ENCODE measurements at places on chromosomes 6 and 20.
A peak's percentile ranks its signal among the peaks of the same experiment; 100 is the strongest.

GRCh38 chr6:53530780-53531386, 14.0 kb downstream of the GCLC start:
- no peak for DNase-seq

- DNase-seq, result peak; percentile 40
Observed at GRCh38 chr6:56101141-56101553, 146.2 kb downstream of the COL21A1 start.

DNA sequence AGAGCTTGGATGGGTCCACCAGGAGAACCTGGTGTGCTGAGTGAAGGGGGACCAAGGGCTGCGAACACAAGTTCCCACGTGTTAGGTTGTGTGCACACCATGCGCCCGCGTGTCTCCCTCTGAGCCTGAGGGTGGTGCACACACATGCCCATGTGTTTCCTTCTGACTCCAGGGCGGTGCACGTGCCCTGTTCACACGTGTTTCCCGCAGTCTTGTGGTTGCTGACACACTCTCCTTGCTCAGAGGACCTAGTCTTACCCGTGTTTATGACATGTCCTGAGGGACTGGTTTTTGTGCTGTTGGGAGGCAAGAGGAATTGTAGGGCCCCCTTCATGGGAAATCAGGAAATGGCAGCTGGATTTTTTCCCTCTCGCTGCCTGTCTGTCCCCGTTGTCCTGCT, 36.3 kb upstream of the PCMTD2 start:
- DNase-seq, result no peak

DNA sequence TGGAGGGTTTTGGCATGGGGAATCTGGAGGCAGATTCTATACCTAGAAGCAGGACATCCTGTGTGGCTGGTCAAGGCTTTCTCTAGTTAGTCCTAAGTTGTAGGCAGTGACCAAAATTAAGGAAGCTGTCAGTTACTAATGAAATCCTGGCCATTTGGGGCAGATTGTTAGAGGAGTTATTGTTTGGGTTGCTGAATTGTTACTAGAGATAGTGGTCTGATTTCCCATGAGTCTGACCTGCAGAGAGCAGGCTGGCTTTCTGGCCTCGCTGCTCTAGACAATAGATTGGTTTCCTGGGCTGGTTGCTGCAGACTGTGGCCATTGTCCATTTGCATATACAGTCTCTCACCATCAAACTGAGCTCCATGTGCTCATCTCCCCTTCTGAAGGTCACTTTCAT, 205.0 kb upstream of the SASH1 start:
- no peak for DNase-seq

DNA sequence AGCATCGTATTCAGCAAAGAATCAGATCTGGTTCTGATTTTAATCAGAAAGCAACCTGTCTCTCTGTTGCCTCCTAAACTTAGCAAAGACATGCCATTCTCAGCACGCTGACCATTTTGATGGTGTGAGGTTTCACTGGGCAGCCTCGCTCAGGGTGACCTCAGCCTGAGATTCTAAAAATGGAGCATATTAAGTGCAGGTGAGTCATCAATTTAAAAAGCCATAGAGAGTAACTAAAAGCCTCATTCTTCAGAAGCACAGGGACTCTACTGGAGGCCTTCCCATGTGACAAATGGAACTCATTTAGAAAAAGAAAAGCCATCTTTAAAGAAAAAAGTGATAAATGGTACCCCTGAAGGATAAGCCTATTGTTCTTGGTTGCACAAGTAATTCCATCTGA, 91.3 kb downstream of the FILIP1 start:
- peak; percentile 23 for DNase-seq

GRCh38 chr6:10256113-10256690, 158.7 kb downstream of the TFAP2A start:
- DNase-seq, result peak; percentile 75

- DNase-seq, result no peak
Observed at GRCh38 chr6:30450909-30451841, 38.1 kb upstream of the HLA-E start.

DNA sequence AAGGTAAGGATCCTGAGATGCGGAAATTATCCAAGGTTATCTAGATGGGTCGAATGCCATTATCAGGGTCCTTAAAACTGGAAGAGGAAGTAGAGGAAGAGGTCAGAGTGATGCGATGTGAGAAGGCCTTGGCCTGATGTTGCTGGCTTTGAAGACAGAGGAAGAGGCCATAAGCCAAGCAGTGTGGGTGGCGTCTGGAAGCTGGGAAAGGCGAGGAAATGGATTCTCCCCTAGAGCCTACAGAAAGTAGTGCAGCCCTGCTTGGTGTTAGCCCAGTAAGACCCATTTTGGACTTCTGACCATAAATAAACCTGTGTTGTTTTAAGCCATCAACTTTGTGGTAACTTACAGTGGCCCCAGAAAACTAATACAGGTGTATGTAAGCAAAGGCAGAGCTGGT, 2.0 kb downstream of the SRXN1 start:
- no peak for DNase-seq

DNA sequence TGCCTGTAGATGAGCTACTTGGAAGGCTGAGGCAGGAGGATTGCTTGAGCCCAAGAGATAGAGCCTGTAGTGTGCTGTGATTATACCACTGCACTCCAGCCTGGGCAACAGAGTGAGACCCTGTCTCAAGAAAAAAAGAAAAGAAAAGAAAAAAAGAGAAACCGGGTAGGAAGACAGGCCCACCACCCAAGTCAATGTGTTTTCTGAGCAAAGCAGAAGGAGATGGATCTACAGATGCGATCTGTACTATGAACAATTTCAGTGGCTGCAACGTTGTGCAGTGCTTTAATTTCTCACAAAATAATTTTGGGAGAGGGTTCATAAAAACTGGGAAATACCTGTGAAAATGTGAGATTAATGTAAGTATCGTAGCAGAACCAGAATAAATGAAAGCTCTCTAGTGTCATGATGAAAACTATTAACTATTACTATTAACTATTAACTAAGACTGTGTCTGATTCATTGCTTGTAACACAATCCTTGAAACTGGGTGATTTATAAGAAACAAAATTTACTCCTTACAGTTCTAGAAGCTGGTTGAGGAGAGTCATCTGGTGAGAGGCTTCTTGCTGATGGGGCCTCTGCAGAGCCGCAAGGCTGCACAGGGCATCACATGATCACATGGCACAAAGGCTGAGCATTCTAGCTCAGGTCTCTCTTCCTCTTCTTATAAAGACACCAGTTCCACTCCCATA, 233.1 kb upstream of the ZNF217 start:
- no peak for DNase-seq

DNA sequence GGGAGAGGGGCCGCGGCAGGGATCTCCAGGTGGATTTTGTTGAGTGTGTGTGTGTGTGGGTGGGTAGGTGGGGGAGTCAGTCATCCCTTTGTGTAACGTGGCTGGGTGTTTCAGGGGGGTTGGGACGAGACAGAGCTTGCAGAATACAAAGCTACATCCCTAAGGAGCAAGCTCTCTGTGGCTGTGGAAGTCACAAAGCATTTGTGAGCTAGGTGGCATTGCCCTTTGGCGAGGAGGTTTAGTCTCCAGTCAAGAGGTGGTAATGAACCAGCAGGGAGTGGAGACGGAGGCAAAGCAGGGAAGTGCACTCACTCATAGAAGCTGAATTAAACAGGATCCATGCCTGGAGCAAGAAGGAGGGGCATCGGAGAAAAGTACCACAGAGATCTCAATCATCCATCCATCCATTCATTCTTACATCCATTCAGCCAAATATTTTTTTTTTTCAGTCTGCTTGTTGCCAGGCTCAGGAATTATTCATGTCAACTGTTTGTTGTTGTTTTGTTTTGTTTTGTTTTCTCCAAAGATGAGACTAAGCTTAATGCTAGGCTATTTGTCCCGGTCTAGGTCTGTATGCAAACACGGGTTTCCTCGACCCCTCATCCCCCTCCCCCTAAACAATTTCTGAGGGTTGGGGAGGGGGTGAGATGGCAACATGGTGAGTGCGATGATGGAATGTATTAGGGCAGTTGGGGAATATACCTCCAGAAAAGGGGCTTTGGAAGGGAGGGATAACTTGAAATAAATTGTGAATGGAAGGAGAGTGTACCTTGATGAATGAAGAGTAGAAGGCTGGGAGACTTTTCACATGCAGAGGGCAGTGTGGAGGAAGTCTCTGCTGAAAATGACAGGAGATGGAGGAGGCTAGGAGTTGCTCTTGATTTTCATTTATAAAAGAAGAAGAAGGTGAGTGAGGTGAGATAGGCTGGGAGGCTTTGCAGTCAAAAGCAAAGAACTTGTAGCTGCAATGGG, 1.0 kb downstream of the HCRTR2 start:
- no peak for DNase-seq

DNA sequence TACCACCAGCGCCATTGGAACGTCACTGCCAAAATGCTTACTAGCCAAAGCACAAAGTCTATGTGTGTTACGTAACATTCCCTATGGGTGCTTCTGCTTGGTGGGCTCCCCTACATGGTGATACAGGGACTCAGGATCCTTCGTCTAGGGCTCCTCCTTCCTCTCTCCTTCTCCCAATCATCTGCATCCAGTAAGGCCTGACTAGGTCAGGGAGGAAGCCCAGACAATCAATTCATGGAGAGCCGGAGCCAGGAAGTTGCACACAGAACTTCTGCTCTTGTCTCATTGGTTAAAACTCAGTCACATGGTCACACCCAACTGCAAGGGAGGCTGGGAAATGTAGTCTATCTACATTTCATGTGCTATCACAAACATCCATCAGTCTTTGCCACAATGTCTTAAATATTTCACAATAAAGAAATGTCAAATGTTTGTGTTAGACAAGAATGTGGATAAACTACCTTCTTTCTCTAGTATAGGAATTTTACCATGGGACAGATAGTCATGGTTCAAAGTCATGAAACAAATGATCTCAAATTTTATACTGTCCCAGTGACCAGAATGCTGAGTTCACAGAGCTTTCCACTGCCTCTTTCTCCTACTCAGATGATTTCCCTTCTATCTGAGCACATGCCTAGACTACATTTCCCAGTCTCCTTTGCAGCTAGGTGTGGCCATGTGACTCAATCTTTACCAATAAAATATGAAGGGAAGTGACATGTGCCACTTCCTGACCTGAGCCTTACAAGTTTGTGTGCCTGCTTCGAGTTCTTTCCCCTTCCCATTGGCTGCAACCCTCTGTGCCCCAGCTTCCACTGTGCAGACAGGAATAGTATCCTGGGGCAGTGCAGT, 9.3 kb upstream of the KCNK15 start:
- peak; percentile 85 for DNase-seq

GRCh38 chr6:1689141-1689540, 79.4 kb downstream of the FOXC1 start:
- no peak for DNase-seq

- peak; percentile 61 for DNase-seq
Observed at GRCh38 chr20:59078231-59078630, 35.6 kb upstream of the PRELID3B start.

- DNase-seq, result no peak
Observed at GRCh38 chr6:14824060-14824459, 421.8 kb upstream of the JARID2 start.

DNA sequence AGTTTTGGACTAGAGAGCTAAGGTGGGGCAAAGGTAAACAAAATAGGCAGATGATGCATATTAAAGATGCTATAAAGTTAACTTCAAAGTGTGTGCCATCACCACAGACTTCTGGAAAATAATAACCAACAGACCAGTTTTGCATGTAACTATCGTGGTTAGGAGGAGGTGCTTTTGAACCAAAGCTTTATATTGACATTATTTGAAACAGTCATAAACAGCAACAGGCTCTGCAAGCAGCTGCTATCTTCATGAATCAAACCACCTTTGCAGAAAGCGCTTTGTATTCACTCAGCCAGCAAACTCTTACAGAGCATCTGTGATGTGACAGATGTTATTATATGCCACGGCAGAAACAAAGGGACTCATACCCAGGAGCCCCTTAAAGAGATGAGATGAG, 81.9 kb downstream of the CRYBG1 start:
- no peak for DNase-seq

GRCh38 chr6:108116546-108117426, 42.2 kb upstream of the OSTM1 start:
- no peak for DNase-seq

DNA sequence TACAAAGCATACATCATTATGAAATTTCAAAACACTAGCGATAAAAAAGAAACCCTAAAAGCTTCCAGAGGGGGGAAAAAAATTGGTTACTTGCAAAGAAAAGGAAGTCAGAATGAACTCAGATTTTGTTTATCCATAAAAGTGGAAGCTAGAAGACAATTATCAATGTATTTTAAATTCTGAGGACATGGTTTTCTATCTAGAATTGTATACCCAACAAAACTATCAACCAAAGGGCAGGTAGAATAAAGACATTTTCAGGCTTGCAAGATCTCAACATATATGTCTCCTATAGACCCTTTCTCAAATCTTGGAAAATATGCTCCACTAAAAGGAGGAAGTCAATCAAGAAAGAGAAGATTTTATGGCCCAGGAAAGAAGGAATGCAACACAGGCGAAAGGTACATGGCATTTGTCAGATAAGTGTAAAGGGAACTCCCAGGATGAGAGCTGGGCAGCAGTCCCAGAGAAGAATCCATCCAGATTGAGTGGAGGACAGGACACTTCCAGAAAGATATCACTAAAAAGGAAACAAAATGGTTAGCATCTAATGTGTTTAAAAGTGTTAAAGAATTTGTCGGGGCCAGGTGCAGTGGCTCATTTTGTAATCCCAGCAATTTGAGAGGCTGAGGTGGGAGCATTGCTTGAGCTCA, 45.4 kb upstream of the ZFAND3 start:
- DNase-seq, result no peak

GRCh38 chr6:105952772-105953690, 133.1 kb upstream of the PRDM1 start:
- DNase-seq, result no peak

GRCh38 chr6:27651371-27651732, 178.4 kb upstream of the ZNF184 start:
- DNase-seq, result no peak

- no peak for DNase-seq
Observed at GRCh38 chr6:32983493-32983848, 15.1 kb downstream of the BRD2 start.

- no peak for DNase-seq
Observed at GRCh38 chr6:110664933-110665332, 150.3 kb downstream of the CDK19 start.

All from trophoblast cell (in vitro differentiated cells and primary cell).